ENCODE measurements at places on chromosomes 2 and 18.

DNA sequence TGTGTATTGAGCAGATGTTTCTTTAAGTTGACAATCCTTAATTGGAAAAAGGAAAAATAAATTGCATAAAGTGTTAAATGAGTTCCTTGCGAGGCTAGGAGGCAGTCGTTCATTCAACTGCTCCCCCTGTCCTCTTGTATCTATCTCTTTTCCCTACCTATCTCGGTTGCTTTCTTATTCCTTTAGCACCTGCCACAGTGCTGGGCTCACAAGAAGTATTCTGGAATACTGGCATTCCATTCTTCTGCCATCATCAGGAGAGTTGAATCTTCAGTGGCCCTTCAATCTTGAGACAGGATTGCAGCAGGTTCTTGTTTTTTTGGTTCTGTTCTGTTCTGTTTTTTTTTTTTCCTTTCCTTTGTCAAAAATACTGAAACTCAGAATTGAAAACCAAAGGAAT lies 143.1 kb upstream of the AQP4 start:
- DNase-seq = no peak

GRCh38 chr2:209424199-209424701 lies 403 bp downstream of the MAP2 start:
- peak; percentile 59 for DNase-seq

GRCh38 chr2:30511122-30512083 lies 64.4 kb downstream of the LCLAT1 start:
- DNase-seq = no peak

- no peak for DNase-seq
Observed at GRCh38 chr2:107804608-107805498, 21.8 kb upstream of the RGPD4 start.

DNA sequence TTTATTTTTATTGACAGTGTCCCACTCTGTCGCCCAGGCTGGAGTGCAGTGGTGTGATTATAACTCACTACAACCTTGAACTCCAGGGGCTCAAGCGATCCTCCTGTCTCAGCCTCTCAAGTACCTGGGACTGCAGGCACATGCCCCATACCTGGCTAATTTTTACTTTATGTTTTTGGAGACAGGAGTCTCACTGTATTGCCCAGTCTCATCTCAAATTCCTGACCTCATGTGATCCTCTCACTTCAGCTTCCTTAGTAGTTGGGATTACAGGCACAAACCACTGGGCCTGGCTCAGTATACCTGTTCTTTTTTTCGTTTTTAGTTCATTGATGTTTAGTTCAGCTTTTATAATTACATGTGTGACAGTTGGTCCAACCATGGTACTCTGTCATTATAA lies 40.1 kb upstream of the SNORC start:
- no peak for DNase-seq

GRCh38 chr2:120004254-120004653 lies 8.6 kb upstream of the EPB41L5 start:
- no peak for DNase-seq

DNA sequence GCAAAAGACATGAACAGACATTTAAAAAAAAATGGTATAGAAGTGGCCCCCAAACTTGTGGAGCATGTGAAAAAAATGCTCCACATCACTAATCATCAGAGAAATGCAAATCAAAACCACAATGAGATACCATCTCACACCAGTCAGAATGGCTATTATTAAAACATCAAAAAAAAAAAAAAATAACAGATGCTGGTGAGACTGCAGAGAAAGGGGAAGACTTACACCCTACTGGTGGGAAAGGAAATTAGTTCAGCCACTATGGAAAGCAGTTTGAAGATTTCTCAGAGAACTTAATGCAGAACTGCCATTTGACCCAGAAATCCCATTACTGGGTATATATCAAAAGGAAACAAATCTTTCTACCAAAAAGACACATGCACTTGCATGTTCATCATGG lies 164.8 kb downstream of the RIT2 start:
- DNase-seq = no peak

- DNase-seq = no peak
Observed at GRCh38 chr18:25827228-25827627, 263.2 kb downstream of the SS18 start.

DNA sequence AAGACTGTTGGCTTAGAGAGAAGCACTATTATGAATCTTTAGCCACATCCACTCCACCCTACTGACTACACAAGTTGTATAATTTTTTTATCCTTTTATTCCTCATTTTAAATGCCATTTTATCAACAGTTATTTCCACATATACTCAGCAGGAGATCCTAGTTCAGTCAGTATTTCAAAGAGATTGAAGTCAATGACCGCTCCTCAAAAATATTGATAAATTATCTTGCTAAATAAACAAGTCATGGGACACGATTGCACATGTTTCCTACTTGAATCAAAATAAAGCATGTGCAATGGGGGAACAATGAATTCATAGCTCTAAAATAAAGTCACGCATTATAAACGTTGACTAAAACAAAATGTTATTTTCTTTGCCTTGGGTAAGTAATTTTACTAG lies 496.5 kb downstream of the LRRTM4 start:
- DNase-seq = no peak

DNA sequence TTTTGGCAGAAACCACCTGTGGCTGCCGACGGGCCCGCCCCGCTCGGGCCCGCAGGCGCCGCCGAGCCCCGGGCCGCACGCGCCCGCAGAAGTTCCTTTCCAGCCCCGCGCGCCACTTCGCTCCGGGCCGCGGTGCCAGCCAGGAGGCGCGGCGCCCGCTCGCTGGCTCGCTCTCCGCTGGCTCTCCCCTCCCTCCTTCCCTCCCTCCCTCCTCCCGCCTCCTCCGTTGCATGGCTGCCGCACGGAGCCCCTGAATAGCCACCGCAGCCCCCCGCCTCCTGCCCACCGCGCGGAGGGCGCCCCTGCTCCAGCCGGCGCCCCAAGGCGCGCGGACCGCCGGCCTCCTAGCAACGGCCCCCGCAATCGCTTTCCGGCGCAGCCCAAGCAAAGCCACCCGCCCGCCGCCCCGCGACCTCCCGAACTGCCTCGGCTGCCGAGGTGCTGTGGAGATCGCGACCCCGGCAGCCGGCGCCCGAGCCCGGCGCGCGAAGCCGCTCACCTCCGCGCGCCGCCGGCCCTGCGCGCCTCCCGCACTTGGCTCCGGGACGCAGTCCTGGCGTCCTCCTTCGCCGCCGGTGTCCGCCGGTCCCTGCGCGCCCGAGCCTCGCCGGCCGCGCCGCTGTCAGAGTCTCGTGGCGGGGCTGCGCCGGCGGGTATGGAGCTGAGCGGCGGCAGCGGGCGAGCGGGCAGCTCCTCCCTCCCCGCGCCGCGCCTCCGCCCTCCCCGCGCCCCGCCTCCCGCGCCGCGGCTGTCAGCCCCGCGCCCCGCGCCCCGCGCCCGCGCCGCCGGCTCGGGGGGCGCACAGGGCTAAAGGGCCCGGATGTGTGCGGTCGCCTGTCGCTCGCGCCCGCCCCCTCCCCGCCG lies at the start of gene ZBTB7C:
Gene ZBTB7C, minus strand, starts transcription at position 657 of the 864 bp plus-strand sequence.
- no peak for DNase-seq

GRCh38 chr2:113672326-113672932 lies 45.4 kb downstream of the RABL2A start:
- no peak for DNase-seq

- no peak for DNase-seq
Observed at GRCh38 chr18:3121259-3121658, 98.5 kb downstream of the MYOM1 start.

DNA sequence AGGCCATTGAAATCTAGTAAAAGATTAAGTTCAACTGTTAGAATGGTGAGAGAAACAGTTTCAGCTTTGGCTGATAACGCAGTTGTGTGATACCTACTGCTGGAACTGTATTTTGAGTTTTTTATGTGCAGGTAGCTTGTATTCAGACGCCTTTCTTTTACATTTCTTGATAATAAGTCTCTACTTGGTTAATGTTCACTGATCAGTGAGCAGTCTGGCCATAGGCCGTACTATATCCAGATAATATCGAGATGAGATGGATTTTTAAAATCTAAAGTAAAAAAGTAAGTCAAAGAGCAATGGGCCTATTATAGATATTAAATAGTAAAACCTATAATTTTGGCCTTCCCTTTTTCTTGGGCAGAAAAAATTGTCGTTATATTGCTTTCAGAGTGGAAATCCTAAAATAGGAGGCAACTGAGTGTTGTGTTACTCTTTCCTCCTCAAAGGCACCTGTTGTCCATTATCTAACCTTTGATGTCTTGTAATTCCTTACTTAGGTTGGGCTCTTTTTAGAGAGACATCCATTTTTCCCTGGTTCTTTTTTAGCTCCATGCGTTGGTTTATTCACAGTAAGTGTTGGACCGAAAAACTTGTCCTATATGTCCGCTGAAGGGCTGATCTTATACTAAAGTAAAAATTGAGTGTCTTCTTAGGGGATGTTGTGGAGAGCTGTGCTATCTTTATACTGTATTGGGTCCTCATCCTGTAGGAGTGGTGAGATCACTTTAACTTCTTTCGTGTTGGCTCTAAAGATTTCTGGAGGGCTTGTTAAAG lies 1.7 kb downstream of the EML4 start:
- no peak for DNase-seq

DNA sequence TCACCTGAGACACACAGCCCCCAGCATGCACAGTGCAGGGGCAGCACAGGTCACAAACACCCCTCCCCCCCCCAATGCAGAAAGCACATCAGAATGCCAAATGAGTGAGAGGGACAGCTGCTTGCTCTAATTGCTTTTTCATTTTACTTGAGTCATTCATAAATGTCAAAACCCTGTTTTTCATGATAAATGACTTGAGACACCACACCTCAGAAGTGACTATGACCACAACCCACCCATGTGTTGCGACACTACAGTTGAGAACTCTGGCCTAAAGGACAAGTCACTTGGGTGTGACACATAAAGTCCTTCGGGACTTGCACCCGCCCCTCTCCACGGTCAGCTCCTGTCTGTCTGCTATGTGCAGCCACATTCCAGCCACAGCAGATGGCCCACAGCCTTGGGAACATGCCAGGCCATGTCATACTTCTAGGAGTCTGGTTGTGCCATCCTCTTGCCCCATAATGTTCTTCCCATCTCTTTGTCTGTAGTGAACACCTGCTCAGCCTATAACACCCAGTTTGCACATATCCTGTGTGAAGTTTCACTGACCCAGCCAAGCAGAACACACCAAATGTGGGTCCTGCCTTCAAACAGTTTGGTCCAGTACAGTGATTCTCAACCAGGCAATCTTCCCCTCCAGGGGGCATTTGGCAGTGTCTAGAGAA lies 30.2 kb upstream of the RIOK3 start:
- peak; percentile 83 for DNase-seq

GRCh38 chr18:54734059-54734458 lies 94.2 kb upstream of the RAB27B start:
- DNase-seq = no peak

DNA sequence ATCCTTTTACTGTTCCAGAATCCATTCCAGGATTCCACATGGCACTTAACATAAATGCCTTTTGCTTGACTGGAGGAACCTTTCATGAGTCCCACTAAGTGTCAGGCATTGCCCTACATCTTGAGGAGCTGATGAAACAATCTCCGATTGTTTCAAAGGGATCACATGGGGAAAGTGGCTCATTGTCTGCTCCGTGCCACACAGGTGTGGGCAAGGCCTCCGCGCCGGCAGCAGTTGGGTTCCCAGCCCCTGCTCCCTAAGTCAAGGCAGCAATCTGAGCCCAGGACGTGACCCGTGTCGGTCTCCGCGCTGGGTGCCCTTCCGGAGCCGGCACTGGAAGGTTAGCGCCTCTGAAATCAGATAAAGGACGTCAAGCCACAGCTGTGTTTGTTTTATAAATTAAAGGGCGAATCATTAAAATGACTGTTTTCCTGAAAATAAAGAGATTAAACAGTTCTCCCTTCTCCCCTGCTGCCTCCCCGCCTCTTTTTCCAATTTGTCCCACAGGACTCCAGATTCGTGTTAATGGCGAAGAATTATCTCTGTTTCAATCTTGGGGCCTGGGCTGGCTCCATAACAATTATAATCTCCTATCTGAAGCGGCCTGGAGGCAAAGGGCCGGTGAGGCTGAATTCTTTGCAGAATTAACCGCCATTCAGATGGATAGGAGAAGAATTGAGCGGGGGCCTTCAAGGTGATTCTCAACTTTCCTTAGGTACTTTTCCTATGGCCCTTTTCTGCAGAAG lies 84.3 kb upstream of the FZD7 start:
- no peak for DNase-seq

DNA sequence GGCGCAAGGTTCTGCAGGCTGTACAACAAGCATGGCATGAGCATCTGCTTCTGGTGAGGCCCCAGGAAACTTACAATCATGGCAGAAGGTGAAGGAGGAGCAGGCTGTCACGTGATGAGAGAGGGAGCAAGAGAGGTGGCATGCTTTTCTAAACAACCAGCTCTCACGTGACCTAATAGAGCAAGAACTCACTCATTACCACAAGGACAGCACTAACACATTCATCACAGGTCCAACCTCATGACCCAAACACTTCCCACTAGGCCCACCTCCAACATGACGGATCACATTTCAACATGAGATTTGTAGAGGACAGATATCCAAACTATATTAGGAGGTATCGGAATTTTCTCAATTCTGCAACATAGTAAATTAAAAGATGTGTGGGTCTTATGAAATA lies 108.8 kb upstream of the DLX2 start:
- no peak for DNase-seq

DNA sequence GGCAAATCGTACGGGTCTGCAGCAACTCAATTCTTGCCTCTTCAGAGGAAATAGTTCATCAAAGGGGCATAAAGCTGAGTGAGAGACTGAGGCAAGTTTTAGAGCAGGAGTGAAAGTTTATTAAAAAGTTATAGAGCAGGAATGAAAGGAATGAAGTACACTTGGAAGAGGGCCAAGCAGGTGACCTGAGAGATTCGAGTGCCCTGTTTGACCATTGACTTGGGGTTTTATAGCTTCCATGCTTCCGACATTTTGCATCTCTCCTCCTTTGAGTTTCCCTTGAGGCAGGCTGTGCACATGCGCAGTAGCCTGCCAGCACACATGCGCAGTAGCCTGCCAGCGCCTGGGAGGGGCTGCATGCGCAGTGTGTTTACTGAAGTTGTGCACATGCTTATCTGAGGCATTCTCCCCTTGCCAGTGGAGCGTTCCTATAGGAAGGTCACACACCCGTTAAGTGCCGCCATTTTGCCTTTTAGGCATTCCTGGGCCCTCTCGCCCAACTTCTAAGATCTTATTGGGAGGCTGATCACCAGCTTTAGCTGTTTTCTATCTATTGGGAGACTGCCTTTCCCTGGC lies 265.5 kb upstream of the MGAT5 start:
- DNase-seq = no peak

- no peak for DNase-seq
Observed at GRCh38 chr2:57685032-57685431, 361.6 kb upstream of the VRK2 start.

GRCh38 chr2:237546040-237546875 lies 20.1 kb upstream of the PRLH start:
- no peak for DNase-seq

Data from Right ventricle myocardium inferior (tissue), 1 donor.